ENCODE measurements at places on chromosomes 2 and 18.

DNA sequence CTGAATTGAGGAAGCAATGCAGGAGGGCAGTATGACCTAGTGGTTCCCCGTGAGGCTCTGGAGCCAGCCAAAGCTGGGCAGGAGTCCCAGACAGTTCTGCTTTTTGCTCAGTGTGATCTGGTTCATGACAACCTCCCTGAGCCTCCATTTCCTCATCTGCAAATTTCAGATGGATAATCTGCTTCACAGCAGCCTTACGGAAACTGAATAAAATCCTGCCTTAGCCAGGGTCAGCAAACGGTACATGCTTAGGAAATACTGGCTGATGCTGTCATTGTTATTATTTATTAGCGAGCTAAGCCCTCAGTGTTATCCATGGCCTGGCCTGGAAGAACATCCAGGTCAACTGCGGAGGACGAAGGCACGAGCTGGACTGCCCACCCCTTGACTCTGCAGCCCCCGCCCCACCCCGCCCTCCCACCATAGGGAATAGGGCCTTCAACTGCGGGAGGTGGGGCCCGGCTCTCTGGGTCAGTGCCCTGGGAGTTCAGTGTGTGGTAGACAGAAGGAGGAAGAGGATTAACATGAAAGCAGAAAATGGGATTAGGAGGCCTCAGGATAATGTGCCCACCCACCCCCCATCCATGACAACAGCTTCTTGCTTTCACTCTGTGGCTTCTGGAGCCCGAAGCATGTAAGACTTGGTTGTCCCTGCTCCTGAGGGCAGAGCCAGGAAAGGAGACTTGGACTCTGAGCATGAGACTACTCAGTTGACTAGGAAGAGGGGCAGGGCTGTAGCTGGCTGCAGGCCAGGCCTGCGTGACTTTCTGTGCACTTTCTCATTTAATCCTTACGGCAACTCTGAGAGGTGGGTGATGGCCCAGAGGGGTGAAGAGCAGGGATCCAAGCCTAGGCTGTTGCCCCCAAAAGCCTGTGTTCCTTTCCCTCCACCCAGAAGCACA is 13.1 kb downstream of the PKDCC start:
- no peak for DNase-seq

- no peak for DNase-seq
Measured at GRCh38 chr18:63700501-63700900, 2.3 kb upstream of the SERPINB11 start.

DNA sequence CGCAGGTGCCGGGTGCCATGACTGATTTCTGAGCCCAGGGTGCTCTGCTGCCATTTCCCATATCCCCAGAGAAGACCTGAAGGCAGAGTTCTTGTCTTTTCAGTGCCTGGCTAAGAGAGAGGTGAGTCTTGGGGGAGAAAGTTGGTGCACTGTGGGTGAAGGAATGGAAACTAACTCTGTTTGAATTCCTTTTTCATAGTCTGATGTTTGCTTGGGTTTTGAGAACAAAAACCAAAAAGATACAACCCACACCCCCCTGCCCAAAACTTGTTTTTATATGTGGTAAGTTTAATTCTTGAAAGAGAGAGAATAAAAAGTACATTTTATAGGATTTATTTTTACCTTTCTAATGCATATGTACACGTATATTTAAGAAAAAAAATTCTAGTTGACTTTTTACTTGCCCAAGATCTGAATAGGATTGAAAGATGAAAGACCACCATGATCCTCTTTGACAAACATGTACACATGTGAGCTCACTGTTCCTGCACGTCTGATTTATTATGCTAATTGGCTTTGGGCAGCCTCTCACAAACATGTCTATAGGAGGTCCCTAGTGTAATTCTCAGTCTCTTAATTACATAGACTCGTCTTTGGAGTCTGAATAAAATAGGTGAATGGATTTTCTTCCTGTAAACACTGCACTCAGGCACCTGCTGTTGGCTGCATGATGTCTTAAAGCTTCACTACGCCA is 46.3 kb downstream of the ARL4C start:
- no peak for DNase-seq

DNA sequence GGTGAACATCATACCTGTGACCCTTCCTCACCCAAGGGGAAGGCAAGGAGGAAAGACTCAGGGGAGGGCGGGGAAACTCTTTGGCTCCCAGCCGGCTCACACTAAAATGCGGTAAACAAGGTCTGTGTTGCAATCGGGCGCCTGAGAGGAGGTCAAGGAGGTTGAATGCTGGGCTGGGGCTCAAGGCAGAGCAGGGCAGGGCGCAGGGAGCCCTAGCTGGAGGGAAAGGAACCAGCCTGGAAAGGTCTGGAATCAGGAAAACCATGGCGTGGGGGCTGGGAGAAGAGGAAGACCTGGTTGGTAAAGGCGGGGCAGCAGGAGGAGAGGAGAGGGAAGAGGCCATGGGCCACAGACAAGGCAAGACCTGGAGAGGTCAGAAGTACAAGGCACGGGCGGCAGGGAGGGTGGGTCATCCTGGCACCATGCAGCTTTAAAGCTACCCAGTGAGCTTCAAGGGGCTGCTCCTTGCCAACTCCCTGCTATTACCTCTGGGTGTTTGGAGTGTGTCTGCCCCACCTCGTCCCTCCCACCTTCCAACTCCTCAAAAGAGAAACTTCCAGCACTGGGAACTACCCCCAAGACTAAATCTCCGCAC is 4.8 kb upstream of the TMEM37 start:
- no peak for DNase-seq

GRCh38 chr18:55268151-55268601 is 308.9 kb upstream of the CCDC68 start:
- DNase-seq = no peak

DNA sequence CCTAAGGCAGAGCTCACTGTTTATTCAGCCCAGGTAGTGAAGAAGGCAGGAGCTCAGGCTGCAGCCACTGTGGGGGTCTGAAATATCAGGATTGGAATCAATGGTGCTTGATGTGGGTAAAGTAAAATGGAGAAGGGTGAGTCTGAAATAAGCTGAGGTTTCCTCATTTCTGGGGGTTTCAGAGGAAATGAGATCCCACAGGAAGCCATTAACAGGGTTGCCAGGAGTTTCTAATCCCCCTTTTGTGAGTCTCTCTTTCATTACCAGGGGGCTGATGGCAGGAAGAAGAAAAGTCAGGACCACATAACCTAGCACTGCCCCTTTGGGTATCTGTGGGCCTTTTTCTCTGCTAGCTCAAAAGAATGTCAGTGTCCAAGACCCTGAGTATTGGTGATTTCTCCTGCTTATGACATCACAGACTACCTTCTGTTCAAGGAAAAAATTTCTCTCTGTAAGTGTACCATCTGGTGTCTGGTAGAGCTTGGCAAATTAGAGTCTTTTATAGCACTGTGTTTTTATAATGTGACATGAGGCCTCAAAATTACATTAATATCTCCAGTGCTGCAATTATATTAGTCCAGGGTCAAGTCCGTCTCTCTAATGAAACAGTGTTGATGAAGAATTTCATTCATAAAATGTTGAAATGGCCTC is 56.0 kb downstream of the LBH start:
- DNase-seq = no peak

DNA sequence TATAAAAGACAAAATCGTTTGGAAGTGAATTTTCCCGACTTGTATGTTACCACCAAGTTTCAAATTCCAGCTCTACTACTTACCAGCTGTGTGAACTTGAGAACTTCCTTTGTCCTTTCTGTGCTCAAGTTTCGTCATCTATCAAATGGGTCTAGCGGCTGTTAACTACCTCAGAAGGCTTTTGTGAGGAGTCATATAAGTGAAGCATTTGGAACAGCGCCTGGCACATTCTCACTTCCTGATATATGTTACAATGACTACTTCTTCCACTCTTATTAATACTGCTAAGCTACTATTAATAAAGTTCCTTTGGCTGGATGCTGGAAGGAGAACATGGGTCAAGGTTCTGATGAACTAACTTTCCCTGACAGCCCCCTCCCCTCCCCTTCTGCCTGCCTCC is 104.5 kb downstream of the MEIS1 start:
- no peak for DNase-seq

- DNase-seq = no peak
Measured at GRCh38 chr18:77250926-77251729, 1.5 kb downstream of the GALR1 start.

DNA sequence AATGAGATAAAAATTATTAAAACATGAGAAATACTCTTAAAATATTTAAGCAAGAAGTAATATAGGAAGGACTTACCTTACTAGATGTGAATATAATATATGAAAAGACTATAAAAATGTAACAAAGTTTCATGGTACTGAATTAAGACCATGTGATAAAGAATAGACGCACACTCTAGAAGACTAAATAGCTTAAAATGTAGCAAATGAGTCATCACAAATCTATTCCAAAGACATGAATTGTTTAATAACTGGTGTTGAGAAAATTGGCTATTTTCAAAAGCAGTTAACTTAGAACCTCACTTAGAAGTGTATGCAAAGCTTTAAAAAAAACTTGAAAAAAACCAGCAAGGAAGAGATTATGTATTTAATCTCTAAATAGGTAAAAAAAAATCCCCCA is 64.1 kb downstream of the POLE4 start:
- DNase-seq = no peak

DNA sequence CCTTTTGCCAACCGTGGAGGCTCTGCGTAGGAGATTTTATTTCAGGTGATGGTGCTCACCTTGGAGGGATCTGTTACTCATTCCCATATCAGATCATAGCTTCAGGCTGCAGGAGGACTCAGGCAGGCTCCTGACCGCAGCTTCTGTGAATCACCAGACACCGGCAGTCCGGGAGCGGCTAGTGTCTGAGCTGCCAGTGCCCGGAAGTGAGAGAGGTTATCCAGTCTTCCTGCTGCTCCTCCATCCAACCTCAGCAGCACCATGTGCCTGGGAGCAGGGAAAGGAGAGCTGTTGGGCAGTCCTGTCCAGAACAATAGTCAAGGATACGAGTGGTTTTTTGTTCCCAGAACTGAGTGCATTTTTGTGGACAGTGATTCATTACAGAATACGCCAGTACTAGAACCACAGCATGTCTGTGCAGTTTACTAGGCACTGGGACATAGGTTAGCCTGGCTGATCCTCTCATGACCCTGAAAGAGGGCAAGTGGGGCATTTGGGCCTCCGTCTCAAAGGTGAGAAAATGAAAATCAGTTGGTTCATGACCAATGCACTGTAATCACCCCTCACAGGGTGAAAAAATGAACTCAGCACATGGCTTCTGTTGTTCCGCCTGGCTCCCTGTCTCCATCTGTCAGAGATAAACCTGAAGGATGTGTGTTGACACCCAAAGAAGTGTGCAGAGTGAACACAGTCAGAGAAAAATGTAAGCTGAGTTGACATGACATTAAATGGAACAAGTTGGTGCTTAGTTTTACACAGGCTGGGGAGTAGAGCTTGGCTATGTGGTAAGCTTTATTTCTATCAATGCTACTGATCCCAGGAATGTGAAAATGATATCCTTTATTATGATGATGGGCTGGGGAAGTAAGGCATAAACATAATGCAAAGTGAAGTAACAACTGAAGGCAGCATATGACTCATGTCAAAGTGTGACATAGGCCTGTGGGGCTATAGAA is 12.2 kb downstream of the FHOD3 start:
- DNase-seq = no peak

GRCh38 chr18:79883461-79884293 is 67.8 kb downstream of the SLC66A2 start:
- no peak for DNase-seq

DNA sequence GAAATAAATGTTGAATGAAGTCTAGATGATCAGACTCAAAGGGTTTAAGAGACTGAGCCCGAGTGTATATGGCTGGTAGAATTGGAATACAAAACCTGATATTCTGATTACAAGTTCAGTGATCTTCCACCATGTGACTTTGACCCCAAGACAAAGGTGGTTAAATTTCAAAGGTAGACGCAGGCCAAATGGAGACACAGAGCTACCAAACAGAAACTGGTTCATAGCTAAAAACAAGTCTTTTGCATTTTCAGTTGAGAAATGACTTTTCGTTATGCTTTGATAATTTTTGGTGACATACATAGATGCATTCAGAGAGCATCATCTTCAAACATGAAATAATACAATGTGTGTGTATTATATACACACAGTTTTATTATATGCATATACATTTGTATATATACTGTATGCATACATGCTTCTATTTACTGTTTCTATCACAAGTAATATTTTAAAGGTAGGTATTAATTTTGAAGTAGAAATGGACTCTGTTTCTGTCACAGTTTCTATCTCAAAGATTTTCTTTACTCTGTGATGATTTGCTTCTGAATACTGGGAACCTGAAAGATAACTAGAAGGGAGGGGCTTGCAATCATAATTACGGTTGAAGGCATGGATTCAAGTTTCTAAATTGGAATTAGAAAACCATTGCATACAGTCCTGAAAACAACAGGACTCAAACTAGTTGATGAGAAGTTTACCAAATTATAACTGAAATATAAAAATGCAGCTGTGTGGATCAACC is 142.3 kb downstream of the ABCA12 start:
- DNase-seq = no peak

GRCh38 chr2:157476953-157477709 is 33.2 kb upstream of the CYTIP start:
- no peak for DNase-seq

- no peak for DNase-seq
Measured at GRCh38 chr2:171956135-171956825, 34.0 kb downstream of the HAT1 start.

GRCh38 chr18:30652387-30652786 is 390.2 kb downstream of the DSC3 start:
- no peak for DNase-seq

- no peak for DNase-seq
Measured at GRCh38 chr2:194672994-194673393, 984.0 kb upstream of the SLC39A10 start.

DNA sequence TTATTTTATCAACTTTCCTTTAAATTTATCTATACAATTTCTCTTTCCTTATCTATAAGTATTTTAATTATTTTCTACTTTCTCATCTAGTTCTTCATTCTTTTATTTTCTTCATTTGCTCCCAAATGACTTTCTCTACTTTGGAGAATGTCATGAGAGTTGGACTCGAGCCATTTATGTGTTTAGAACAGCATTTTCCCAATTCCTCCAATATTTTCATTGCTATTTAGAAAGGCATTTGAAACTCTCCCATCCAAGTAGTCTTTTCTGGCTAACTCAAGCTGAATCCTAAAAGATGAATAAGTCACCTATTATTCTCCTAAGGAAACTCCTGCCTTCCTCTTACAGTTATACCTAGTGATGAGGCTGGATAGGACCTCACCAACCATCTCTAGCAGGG is 15.8 kb upstream of the FEZ2 start:
- DNase-seq = no peak

DNA sequence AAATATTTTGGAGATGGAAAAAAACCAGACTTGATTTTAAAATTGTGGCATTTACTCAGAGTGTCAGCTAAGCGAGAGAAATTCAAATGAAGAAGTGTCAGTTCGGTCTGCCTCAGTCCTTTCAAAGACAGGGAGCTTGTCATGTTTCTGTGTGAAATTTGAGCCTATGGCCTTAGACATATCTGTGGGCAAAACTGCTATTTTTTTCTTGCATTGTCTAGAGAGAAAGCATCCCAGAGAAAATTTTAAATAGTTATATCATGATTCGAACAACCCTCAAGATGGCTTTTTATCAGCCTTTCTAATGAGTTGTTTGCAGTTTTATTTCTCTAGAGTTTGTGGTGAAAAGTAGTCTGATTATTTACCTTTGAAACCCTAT is 50.2 kb upstream of the KCNE4 start:
- no peak for DNase-seq

- no peak for DNase-seq
Measured at GRCh38 chr2:15094161-15094560, 461.6 kb downstream of the LRATD1 start.

Data from stimulated activated CD4-positive, alpha-beta T cell treated with anti-CD3 and anti-CD28 coated beads, Interleukin-1b, Interleukin-23, amount 100 ng/mL, for 1 hour (primary cell).